ENCODE measurements at places on chromosomes 5 and 9.

DNA sequence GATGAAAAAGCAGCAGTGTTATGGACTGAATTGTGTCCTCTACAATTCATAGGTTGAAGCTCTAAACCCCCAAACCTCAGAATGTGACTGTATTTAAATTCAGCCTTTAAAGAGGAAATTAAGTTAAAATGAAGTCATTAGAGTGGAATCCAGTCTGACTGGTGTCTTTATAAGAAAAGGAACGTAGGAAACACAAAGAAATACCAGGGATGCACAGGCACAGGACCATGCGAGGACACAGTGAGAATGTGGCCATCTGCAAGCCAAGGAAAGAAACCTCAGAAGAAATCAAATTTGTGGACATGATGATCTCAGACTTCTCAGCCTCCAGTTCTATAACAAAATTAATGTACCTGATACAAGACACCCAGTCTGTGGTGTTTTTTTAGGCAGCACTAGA, 971.2 kb upstream of the CDH9 start:
- DNase-seq, result no peak

DNA sequence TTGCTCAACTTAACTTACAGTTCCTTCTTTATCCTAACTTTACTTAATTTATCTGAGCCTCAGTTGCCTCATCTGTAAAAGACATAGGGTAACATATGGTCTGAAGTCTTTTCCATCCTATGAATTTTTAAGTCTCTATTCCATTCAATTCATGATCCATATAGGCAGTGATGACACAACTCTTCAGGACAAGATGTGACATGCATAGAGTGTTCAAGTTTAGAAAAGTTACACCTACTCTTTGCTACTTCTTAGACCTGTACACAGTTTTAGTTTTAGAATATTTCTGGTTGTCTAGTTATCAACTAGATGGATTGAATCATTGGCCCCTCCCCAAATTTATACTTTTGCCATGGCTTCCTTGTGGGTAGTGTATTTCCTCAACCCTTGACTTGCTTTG, 50.7 kb upstream of the ELL2 start:
- no peak for DNase-seq

DNA sequence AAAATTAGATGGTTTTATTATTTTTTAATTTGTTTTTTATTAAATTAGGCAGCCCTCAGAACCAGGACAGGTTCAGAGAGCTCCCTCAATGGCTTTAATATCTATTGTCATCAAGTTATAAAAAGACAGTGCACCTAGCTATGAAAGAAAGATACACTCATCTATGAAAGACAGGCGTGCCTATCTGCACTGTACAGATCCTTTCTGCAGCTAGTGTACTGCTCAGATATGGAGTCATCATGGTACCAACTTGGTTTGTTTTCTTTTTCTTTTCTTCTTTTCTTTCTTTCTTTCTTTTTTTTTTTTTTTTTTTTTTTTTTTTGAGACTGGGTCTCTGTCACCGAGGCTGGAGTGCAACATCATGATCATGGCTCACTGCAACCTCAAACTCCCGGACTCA, 54.8 kb upstream of the GPBP1 start:
- DNase-seq, result no peak

- no peak for DNase-seq
These were observed 161.2 kb downstream of the PDE4D start for GRCh38 chr5:59732301-59732700.

DNA sequence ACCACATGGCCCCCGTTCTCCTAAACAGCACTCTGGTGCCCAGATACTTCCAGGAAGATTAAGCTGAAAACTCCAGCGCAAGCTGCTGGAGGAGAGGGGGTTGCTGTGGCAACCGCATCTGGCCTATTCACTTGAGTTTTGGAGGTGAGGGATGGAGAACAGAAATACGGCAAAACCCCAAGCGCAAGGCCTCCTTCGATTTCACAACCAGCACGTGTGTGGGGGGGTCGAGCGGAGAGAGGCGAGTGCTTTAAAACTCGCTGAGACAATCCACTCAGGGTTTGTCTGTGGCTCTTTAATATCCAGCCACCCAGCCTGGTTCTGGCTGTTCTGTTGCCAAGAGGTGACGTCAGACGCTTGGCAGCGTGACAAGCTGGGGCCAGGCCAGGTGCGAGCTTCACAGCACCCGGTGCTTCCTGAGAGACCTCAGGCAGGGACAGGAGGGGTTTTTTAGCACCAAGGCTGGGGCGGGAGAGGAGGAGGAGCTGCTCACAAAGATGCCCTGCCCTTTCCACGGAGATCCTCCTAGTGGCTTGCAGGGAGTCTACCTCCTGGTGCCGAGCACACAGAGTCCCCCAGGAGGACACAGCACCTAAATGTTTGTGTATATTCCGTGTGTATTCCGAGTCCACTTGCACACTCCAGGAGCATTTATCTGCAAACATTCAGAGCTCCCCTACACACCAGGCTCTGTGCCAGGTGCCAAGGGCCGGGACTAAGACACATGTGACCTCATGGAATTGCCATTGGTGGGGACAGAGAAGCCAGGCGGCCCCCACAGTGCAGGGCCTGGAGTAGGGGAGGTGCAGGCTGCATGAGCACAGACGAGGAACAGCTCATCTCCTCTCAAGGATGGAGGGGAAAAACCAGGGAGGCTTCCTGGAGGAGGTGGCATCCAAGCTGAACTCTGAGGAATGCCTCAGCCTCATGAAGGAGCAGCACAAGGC, 194.6 kb downstream of the OLFM1 start:
- DNase-seq, result peak; percentile 85

GRCh38 chr5:1204693-1205242, 3.4 kb downstream of the SLC6A19 start:
- no peak for DNase-seq

DNA sequence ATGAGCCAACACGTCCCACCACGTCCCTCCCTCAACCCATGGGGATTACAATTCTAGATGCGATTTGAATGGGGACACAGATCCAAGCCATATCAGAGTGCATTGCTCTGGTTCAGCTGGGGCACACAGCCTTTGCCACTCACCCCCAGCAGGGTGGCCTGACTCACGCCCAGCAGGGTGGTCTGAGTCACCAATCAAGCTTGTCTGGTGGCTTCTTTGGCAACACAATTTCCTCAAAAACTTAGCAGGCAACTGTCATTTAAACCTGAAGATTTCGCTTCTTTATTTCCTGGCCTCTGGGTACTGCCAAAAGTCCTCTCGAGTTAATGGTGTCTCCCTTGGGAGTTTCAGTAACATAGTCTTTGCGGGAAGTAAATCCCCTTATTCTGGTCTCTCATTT, 16.3 kb upstream of the SEMA5A start:
- no peak for DNase-seq

- DNase-seq, result no peak
These were observed 65.3 kb upstream of the EGFLAM start for GRCh38 chr5:38193015-38193581.

DNA sequence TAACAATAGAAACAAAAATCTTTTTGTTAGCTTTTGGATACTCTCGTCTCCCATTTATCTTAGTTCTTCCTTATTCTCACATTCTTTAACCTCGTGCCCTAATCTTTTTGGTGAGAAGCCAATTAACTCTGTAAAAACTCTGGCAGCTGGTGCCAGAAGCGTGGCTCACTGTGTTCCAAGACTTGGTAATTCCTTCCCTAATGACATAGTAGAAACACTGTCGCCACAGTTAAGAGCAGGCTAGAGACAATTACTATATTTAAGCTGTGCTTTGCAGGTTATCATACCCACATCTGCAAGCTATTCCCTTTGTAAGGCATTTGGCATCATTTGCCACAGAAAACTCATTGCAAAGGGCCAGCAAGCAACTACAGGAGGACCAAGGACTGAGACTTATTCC, 160.9 kb upstream of the PIK3R1 start:
- DNase-seq, result no peak

DNA sequence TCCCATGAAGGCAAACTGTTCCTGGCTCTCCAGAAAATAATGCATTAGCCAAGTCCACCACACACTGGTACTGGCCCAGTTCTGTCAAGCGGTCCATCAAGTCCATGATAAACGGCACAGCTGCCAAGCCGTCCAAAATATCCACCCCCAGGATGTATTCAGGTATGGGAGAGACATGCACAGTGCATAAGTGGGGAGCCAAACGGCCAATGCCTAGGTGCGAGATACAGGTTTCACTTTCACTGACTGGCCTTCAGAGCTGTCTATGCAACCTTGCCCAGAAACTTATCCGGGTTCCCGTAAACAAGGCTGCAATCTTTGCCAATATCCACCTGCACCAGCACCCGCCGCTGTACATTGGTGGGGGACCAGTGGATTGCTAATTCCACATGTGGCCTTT, 795.8 kb downstream of the EFNA5 start:
- no peak for DNase-seq

All from NCI-H1436 treated with DMSO at 0.1 percent for 48 hours (cell line).